ENCODE measurements at places on chromosomes 4 and X.
A peak's percentile ranks its signal among the peaks of the same experiment; 100 is the strongest.

- DNase-seq = peak; percentile 26
Observed at GRCh38 chr4:2583517-2583916, 47.1 kb downstream of the FAM193A start.

- DNase-seq = no peak
Observed at GRCh38 chr4:174663216-174663615, 140.9 kb upstream of the HPGD start.

DNA sequence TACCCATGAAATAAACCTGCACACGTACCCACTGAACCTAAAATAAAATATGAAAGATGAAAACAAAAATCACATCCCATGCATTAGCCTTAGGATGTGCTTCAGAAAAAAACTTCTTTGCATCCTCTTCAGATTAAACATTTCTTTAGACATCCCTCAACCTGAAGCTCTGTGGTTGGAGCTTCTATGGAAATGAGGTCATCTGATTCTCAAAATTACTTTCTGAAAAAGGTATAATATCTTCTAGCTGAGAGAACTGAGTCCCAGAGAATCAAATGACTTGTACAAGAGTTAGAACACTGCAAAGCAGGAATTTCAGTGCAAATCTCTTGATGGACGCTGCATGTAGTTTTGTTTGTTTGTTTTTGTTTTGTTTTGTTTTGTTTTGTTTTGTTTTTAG, 19.1 kb upstream of the ANTXR2 start:
- DNase-seq = no peak

- no peak for DNase-seq
Observed at GRCh38 chrX:70079870-70080269, 17.6 kb downstream of the OTUD6A start.

- DNase-seq = no peak
Observed at GRCh38 chr4:170758988-170759387, 669.2 kb upstream of the AADAT start.

DNA sequence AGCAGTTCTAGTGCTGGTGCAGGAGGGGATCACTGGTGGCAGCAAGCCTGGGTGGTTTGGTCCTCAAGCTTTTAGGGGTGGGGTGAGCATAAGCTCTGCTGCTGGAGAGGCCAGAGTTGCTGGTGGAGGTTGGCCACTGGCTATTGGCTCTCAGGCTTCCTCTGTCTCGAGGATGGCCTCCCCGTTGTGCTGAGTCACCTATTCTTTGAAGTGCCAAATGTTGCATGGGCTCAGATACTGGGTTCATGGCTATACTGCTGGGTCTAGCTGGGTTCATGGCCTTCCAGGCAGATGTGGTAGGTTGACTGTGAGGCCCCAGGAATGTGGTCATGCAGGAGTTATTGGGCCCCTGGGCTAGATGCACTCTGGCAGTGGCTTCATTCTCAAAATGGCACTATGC, 466.3 kb downstream of the NAF1 start:
- DNase-seq = no peak

- DNase-seq = no peak
Observed at GRCh38 chrX:105636667-105637066, 185.7 kb upstream of the NRK start.

GRCh38 chrX:87299563-87300160, 217.9 kb upstream of the KLHL4 start:
- DNase-seq = peak; percentile 52

DNA sequence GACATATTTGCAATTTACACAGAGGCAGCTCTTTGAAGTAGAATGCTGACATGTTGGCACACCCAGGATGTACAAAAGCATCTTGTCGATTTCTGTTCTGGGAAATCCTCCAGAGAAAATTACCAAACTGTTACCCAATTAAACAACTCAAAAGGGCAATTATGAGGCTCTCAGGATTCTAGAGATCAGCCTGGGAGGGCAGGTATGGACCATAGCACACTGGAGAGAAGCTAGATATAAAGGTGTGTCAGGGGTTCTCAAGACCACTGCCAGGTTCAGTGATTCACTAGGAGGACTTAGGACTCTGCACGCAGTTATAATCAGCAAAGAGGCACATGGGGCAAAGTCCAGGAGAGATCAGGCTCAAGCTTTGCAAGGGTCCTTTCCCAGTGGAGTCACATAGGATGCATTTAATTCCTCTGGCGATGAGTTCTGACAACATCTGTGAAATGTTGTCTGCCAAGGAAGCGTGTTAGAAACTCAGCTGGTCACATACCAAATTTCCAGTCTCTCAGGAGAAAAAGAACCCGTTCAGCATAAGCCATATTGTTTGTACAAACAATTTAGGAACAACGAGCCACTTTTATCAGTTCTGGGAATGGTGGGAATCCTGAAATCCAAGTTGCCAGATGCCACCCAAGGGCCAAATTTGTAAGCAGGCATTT, 100.8 kb downstream of the SYTL5 start:
- DNase-seq = no peak

GRCh38 chr4:108703370-108703769, 53.0 kb downstream of the OSTC start:
- DNase-seq = no peak

GRCh38 chr4:3201718-3202702, 46.9 kb upstream of the MSANTD1 start:
- no peak for DNase-seq

Data from HT-29 (cell line).